Activated CD4-positive, alpha-beta T cell treated with anti-CD3 and anti-CD28 coated beads, Interleukin-10, Interleukin-2, amounts not matched to agents 100 ng/mL and 50 ng/mL, durations not matched to agents 16 hours and 8 hours (primary cell): ENCODE measurements at places on chromosomes 3 and 15.

DNA sequence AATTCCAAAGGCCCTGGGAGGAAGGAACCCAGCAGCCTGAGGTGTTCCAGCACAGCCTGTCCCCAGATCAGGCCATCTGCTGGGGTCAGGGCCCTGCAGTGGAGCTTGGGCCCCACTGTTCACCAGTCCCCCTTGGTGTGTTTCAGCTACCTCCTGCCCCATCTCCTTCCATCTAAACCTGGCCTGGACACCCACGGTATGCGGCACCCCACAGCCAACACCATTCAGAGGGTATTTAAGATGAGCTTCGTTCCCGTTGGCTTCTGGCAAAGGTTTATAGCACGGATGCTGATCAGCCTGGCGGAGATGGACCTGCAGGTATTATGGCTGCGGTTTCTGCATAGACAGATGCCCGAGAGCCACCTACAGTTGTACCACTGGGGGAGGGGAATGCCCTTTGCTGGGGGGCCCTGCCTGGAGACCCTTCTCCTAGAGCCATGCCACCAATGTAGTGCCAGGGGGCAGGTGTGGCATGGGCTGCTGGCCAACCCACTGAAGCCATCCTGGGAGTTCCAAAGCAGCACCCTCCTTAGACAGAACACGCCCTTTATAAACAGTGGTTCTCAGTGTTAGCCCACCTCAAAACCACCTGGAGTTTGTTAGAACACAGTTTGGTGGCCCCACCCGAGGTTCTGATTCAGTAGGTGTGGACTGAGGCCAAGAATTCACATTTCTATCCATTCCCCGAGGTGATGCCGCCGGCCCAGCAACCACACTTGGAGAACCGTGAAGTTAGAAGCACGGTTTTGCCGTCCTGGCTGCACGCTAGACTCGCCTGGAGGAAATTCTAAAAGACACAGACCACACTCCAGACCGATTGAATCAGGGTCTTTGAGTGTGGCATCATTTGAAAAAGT is 126.9 kb downstream of the LRRK1 start:
- no peak for DNase-seq

- DNase-seq, result no peak
These were observed 11.4 kb downstream of the TICRR start for GRCh38 chr15:89586651-89587050.

DNA sequence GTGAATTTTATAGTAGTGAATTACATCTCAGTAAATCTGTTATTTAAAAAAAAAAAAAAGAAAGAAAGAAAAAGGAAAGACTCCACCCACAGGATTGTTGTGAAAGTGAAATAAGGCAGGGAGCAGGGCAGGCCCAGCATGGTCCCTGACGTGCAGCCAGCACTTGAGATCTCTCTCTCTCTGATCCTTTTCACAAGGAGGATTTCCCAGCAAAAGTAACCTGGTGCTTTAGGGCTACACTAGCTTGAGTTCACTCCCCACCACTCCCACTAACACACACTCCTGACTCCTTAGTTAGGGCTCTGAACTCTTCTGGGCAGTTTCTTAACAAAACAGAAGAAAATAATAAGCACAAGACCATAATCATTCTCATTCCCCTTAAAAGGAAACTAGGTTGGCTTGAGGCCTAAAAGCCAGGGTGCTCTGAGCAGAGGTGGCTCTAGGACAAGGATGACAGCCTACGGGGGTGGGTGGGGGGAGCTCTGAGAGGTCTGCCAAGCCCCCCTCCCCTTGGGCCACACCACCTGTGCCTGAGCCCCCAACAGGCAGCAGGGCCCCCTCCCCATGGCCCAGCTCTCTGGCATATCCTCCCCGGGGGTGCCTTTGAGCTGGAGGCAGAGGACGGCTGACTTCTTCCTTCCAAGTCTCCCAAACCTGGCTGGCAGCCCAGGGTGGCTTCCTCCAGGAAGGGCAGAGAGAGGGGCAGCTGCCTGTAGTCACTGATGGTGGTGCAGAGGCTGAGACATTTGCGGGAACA is 856 bp downstream of the TMEM40 start:
- no peak for DNase-seq

DNA sequence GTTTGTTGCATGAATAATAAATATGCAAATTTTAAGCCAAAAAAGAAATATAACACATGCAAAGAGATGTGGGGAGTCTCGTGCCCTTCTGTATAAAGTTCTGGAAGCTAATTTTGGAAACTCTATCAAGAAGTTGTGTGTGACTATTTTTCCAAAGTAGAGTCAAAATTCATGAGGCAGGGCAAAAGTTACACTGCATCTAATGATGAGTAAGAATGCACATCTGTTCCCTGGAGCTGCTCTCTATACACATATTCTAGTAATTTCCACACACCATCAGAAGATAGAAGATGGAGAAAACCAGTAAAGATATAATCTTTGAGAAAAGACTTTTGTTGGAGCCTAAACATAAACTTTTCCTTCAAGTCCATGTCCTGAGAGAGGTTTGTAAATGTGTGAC is 199.6 kb downstream of the FHIT start:
- no peak for DNase-seq

GRCh38 chr3:21795152-21795837 is 44.3 kb upstream of the ZNF385D start:
- DNase-seq, result no peak

- DNase-seq, result no peak
These were observed 55.0 kb upstream of the TOPAZ1 start for GRCh38 chr3:44186712-44187111.

- DNase-seq, result no peak
These were observed 323.8 kb upstream of the DNAJC19 start for GRCh38 chr3:181313335-181313734.

DNA sequence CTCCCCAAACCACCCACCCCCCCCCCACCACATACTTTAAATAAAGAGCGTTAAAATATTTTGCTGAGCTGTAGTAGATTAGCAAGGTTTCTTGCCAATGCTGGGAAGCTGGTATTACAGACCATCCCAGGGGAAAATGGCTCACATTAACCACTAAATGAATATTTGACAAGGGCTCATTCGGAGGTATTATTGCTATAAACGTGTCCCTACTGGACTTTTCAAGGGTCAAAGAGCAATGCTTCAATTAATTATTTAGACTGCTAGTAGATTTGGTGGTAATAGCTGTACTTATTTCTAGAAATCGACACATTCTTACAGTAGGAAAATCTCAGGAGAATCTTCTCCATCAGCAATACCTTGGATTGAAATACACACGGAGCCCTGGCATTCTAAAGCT is 5.2 kb downstream of the SOX2 start:
- DNase-seq, result no peak

DNA sequence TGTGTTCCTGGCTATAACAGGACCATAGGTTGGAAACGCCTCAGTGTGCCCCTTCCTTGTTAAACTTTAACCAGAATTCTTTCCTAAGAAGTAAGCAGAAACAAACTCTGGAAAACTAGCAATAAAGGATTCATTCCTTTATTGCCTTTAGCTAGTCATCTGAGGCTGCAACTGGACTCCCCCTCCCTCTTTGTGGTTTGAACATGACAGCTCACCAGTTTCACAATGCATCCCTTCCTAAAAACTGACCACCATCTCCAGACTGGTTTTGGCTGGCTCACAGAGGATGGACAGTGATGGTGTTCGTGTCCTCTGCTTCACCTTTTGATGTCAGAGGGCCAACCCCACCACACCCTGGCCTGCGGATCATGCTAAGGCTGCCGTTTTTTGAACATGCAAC is 27.9 kb upstream of the TGFBR2 start:
- DNase-seq, result no peak

- DNase-seq, result peak; percentile 82
These were observed 20.4 kb upstream of the NFKBIZ start for GRCh38 chr3:101828691-101829436.

DNA sequence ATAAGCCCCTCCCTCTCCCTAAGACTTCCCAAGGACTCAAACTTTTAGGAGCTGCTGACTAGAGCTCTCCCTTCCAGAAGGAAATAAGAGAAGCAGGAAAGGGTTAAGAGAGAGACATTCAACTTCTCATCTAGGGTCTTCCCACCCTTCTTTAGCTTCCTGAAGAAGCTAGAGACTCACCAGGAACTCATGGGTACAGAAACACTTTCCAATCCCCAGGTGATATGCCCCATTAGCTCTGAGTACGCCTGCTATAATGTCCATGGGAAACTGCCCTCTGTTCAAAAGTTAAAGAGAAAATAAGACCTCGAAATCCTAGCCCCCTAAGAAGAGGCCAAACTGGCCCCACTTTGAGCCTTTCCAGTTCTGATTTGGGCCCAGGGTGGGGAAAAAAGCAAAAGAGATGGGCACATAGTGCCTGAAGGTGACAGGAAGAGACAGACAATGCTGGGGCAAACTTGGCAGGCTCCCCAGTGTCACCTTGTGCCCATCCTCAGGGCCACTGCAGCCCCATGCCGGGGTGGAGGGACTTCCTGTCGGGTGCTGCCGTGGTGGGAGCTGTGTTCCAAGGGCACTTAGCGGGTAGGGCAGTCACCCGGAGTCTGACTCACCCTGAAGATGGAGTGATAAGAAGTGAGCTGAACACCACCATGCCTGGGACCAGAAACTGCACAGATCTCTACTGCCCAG is 29.5 kb downstream of the CCDC12 start:
- peak; percentile 83 for DNase-seq

- peak; percentile 81 for DNase-seq
These were observed at the start of gene DUSP7 for GRCh38 chr3:52056521-52056967. TSS of gene DUSP7 (minus strand) at chr3:52056571. CDS start at chr3:52056366, 205 bp downstream.

GRCh38 chr3:37456270-37456708 is 281.9 kb upstream of the LRRFIP2 start:
- DNase-seq, result no peak

- no peak for DNase-seq
These were observed 119.4 kb upstream of the IQSEC1 start for GRCh38 chr3:13192471-13193213.

DNA sequence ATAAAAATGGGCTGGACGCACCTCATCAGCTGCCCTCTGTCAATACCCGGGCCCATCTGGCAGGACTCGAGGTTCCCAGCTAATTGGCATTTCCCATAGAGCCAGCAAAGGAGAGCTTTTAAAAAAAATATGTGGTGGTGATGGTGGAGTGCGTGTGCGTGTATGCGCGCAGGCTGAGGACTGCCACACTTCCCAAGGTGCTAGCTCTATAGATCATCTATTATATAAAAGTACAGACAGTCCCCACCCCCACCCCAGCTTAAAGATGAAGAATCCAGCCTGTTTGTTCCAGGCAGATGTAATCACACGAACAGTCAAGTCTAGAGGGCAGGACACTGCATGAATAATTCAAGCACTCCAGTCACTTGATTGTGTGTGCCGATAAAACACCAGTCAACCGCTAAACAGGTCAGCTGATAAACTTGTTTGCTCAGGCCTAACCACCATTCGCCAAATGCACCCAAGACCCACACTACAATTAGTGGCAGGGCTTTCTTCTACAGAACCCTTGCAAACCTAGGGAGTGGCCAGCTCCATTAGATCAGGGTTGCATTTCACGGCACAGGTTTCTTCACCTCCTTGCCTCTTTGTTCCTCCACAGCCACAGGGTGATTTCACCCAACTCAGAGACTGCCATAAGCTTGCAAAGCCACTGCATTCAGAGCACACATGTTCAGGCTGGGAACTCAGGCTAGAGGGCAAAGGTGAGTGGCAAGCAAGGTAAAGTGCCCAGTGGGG is 5.8 kb downstream of the TLE3 start:
- peak; percentile 90 for DNase-seq

DNA sequence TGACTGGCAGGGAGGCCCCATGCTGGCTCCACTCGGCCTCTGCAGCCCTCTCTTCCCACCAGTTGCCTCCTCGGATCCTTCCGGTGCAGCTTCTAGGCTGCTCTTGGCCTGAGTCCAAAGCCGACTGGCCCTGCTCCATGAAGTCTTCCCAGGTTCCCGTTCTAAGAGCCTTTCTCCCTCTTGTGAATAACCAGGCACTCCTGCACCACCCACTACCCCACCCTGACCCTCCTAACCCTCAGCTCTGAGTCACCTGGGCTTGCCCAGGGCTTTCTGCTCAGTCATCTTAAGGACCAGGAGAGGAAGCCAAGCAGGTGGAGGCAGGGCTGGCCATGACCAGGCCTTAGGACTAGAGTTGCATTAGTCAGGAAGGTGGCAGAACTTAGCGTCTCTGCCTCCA is 28.1 kb upstream of the CNBP start:
- no peak for DNase-seq

DNA sequence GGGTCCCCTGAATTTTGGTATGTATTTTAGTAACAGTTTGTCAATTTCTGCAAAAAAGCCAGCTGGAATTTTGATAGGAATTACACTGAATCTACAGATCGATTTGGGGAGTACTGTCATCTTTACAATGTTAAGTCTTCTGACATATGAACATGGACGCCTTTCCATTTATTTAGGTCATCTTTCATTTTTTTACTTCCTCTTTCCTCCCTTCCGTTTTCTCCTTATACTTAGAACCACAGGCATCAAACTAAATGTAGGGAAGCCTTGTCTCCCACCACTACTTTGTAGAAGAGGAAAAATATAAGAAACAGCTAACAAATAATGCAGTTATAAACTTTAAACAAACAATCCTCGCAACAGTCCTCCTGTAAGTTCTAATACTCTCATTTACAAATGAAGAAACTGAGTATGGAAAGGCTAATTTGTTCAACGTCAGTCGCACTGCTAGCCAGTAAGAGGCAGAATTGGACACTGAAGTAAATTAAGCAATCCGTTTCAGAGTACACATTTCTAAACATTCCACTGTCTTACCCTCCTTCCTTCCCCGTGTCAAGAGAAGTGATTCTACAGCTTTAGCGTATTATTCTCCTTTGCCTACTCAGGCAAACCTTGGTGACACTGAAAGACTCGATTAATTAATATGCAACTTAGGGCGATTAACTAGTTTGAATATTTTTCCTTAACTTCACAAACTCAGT is 25.6 kb downstream of the RHOA start:
- DNase-seq, result no peak

- DNase-seq, result no peak
These were observed 25.9 kb downstream of the ROBO2 start for GRCh38 chr3:77065750-77066149.

- DNase-seq, result no peak
These were observed 32.0 kb downstream of the SMAD3 start for GRCh38 chr15:67097424-67097823.

DNA sequence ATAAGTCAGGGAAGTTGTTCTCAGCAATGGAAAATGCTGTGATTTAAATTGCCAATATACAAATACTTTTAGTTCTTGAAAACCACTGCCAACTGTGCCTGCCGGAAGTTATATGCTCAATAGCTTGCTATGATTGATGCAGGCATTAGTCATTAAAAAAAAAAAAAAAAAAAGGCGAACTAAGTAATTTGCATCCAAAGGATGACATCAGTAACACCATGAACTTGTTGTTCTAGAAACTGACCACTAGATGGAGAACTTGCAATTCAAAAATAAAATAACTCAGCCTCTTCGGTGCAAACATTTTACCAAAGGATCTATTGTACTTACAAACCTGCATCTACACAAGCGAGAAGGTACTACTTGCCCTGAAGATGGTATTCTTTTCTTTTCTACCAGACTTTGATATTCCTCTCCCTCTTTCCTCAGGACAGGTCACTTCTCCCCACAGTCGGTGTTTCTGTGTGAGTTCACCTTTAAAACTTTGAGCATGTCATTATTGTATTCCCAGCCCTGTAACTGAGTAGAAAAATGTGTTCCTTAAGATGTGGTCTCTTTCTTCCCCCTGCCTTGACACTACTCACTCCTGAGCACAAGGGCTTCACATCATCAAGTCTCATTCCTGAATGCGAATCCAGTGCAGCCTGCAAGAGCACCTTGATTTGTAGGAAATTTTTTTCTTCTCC is 115.0 kb upstream of the VEPH1 start:
- peak; percentile 57 for DNase-seq
